ENCODE measurements at places on chromosomes 4 and X.
A peak's percentile ranks its signal among the peaks of the same experiment; 100 is the strongest.

- DNase-seq, result no peak
Observed at GRCh38 chrX:154509455-154509854, 6.6 kb downstream of the FAM3A start.

DNA sequence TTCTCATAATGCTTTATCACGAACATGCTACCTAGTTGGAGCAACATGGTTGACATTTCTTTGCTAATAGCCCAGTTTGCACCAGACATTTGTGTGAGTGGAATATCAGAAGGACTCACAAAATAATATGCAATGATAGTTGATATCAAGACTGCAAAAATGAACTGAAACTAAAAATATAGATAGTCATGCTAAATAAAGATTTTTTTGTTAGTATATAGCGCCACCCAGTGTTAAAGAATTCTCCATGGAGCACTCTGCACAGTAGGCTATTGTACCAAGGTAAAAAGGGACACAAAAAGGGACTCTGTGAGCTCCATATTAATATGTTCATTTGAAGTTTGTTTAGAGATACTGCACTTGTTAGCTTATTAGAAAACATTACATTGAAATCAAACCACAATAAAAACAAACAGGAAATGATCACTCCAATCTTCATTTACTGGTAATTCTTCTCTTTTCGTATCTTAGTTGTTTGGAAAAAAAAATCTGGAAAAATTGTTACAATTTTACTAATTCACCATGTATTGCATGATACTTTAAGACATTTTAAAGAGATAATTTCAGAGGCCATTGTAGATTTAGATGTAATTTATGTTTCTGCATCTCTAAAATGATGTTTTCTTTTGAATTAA lies 1509.6 kb downstream of the ADGRL3 start:
- no peak for DNase-seq

DNA sequence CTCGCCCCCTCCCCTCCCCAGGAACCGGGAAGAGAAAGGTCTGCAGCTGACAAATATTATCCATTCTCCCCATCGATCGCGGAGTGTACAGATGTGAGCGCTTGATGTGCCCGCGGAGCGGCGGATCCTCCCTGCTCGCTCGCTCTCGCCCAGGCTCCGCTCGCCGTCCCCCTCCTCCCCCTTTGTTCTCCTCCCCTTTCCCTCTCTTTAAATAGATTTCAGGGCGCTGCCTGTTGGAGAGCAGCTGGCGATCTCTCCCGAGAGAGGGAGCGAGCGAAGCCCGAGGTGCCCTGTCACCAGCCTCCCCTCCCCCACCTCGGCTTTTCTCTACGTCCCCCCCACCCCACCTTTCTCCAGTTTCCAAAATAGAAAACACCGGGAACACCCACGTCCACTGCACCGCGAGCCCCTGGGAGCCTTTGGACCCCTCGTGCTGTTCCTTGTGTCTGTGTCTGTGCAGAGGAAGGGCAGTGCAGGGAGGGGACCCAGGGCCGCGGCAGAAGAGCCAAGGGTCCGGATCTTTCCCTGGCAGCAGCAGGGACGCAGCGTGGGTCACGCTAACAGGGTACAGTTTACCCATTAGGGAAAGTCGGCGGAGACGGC lies 56.6 kb upstream of the BCOR start:
- peak; percentile 50 for DNase-seq

DNA sequence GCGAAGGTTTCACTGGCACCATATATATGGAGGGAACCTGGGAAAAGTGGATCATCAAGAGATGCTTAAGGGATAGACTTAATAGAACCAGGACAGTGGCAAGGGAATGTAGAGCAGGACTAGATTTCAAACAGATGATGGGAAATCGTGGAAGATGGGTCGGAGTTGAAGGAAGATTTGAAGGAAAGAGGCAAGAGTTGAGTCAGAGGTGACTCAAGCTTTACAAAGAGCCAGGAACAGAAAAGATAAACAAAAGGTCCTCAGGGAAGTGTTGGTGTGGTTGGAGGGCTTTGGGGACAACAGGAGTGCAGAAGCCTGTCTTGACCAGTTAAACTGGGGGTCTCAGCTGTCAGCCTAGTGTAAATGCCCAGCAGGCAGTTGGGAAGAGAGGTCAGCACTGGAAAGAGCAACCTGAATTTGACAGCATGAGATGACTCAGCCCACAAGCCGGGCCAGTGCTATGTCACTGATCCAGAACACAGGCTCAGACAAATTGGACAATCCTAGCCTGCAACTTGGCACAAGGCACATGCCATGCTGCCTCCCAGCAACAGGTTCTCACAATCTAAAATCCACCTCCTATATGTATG lies 230.5 kb downstream of the IDS start:
- no peak for DNase-seq

DNA sequence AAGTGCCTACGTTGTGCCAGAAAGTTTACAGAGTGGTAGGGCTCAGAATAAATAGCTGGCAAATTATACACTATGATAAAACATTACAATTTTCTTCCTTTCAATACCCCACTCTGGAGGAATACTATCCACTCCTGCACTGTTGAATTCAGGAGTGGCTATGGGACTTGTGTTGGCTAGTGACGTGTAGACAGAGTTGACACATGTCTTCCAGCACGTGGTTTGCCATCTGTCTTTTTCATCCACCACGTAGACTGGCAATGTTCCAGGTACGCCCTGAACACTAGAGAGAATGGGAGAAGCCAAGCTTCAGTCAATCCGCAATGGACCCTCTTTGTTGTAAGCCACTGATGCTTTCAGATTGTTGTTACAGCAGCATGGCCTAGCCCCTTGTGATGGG lies 168.8 kb upstream of the RBPJ start:
- peak; percentile 11 for DNase-seq

DNA sequence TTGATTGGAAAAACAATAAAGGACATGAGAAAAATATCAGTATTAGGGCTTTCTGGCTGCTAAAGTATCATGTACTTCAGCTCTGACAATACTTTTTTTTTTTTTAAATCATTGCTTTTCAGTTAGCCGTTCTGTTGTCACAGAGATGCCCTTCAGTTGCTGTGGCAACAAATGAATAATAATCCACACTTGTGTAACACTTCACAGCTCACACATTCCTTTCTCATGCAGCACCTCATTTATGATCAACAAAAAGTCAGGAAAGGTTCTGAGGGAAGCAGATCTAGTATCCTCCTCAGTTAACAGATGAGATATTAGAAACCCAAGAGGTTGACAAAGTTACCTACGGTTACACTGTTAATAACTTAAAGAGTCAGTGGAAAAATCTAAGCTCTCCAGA lies 444.2 kb upstream of the SLIT2 start:
- DNase-seq, result no peak

DNA sequence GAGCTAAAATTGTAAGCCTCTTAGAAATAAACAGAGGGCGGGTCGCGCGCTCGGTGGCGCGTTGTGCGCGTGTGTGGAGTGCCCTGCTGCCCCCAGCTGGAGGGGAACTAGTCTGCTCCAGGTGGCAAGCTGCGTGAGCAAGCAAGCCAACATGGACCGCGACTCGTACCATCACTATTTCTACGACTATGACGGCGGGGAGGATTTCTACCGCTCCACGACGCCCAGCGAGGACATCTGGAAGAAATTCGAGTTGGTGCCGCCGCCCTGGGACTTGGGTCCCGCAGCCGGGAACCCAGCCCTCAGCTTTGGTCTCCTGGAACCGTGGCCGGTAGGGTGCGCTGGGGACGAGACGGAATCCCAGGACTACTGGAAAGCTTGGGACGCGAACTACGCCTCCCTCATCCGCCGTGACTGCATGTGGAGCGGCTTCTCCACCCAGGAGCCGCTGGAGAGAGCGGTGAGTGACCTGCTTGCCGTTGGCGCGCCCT lies 66.1 kb downstream of the DNAAF6 start:
- no peak for DNase-seq

DNA sequence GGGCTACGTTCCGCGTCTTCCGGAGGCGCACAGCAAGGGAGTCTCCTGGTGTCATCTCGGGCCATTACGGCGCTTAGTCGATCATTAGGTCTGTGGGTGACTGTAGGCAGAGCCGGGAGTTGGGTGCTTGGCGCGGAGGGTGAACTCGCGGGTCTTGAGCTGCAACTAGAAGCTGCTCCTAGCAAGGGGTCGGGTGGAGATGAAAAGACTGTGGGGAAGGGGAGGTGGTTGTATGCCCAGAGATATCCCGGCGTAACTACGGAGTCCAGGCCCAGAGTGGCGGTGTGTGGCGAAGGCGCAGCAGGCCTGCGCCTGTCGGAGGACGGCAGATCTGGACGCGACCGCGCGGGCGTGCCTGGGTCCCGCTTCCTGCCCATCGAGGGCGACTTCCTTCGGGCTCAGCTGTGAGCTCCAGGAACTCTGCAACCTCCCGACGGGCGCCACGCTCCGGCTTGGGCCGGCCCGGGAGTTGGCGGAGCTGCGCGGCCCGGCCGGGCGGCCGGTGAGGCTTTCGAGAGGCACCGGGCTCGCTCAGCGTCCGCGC lies 2.7 kb upstream of the NKX3-2 start:
- peak; percentile 7 for DNase-seq

- no peak for DNase-seq
Observed at GRCh38 chrX:106263817-106264216, 95.7 kb downstream of the PWWP3B start.

GRCh38 chr4:1400191-1400805 lies 5.9 kb downstream of the NKX1-1 start:
- no peak for DNase-seq

- no peak for DNase-seq
Observed at GRCh38 chr4:143668930-143669552, 31.4 kb downstream of the FREM3 start.

- no peak for DNase-seq
Observed at GRCh38 chr4:118289794-118290193, 63.0 kb downstream of the PRSS12 start.

DNA sequence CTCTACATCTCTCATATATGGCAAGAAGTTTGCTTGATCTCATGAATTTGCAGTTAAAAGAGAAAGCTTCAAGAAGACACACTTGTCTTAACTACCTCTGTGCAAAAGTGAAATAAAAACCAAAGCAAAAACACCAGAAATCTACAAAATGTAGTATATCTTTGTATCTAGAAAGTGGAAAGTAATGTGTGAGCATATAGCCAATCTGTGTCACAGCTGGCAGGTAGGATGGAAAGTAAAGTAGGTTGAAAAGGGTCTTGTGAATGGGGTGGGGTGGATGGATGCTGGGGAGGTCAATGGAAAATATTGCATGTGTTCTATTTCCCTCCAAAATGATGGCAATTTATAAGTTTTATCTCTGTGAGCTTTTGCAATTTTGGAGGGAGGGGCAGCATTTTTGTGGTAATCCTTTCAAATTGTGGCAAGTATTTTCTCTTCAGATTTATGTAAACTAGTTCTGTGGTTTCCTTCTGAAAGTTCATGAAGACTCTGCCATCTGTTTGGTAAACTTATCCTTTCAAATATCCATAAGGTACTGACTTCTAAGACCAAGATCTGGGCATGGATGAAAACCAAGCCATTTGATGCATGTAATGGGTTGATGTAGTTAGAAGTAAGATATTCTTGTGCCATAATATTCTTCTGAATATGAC lies 215.9 kb upstream of the GIMD1 start:
- DNase-seq, result no peak

DNA sequence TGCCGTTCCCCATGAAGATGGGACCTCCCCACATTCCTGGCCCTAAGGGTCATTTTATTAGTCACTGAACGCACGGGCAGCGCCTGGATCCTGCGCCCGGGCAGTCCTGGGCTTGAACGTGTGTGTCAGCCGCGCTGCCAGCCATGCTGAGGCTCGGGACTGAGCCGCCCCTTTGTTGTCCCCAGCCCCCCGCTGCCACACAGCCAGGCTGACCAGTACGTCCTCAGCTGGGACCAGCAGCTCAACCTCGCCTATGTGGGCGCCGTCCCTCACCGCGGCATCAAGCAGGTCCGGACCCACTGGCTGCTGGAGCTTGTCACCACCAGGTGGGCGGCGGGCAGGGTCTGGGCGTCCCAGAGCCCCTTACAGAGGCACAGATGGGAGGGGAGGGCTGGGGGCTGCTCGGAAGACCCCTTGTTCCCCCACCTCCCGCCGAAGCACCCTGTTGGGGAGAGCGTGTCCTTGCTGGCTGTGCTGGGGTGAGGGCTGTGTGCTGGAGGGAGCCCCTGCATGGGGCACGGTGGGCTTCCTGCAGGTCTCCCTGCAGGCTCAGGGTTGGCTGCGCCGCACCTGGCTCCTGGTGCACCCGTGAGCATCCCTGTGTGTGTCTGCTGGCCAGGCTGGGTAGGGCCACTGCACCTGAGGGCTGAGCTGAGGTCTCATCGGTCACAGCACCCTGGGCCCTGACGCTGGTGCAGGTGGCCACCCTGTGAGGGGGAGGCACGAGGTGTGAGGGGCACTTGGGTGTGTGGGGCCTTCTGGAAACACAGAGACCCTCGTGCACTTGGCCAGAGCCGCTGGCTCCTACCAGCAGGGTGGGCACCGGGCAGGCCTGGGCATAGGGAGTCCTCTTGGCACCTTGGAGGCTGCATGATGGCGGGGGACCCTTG lies 1.0 kb downstream of the IDUA start:
- no peak for DNase-seq

DNA sequence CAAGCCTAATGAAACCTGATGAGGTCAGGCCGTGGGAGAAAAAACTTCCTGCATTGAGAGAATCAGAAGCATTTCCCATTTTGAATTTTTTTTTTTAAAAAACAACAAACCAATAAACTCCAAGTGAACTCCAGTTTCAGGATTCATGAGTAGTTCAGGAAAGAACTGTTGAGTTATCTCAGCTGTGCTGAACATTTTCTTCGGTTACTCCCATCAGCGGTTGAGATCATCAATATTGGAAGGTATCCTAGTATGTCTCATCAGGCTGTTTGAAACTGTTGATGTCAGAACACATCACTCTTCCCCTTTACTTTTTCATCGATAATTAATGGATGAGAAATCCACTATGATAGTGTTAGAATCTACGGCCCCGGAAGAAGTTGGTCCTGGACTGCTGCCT lies 82.4 kb upstream of the ADGRG2 start:
- DNase-seq, result no peak

GRCh38 chr4:147407261-147408045 lies 73.4 kb upstream of the EDNRA start:
- no peak for DNase-seq

- DNase-seq, result no peak
Observed at GRCh38 chr4:57418133-57418532, 307.9 kb upstream of the IGFBP7 start.

- no peak for DNase-seq
Observed at GRCh38 chrX:25726539-25726938, 411.6 kb upstream of the MAGEB18 start.

DNA sequence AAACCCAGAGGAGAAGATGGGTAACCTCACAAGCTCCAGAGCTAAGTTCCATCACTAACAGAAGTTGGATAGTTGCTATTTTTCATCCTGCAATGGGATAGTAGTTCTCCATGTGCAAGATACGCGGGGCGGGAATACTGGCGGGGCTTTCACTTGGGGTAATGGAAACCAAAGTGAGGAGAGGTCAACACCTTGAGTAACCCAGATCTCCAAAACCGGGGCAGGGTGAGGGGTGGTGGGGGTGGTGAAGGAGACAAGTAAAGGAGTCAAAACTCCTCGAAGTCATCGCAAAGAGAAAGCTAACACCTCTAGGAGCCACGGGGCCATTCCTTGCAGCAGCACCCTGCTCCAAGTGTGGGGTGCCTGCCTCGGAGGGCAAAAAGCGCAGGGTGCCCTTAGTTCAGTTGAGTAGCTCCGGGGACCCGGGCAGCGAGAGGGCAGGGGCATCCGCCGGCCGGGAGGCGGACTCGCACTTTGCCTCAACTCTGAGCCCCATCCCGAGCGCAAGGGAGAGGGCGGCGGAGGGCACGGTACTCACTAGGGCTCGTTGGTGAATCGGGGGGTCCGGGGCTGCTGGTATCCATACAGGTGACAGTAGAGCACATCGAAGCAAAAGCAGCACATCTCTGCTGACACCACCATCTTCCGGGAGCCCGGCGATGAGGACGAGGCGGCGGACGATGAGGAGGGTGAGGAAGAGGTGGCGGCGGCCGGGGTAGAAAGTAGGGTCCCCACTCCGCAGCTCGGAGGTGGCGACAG lies 645 bp downstream of the AMMECR1 start:
- no peak for DNase-seq
